ENCODE measurements at places on chromosomes 16 and 17. TPM values are rescaled to one million over a fixed set of nuclear protein-coding genes. Genes with fewer than 3 reads are reported as not detected.

DNA sequence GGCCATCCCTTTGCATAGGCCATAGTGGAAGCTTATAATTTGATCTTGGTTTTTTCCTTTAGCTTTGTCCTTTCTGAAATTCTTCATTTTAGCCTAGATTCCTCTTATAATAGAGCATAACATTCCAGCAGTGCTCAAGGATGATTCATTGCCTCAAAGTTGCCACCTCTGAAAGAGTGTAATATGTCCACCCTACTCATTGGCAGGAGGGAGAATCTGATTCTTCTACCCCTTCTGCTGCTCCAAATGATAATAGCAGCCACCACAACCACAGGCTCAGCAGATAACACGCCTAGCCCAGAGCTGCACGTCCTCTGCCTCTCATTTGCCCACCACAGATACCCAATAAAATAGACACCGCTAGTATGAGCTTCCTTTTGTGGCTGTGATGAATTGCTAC is 337.4 kb upstream of the HSBP1 start:
- DNase-seq, result no peak

GRCh38 chr17:79859676-79860615 is 20.7 kb upstream of the CBX4 start:
- DNase-seq, result no peak

DNA sequence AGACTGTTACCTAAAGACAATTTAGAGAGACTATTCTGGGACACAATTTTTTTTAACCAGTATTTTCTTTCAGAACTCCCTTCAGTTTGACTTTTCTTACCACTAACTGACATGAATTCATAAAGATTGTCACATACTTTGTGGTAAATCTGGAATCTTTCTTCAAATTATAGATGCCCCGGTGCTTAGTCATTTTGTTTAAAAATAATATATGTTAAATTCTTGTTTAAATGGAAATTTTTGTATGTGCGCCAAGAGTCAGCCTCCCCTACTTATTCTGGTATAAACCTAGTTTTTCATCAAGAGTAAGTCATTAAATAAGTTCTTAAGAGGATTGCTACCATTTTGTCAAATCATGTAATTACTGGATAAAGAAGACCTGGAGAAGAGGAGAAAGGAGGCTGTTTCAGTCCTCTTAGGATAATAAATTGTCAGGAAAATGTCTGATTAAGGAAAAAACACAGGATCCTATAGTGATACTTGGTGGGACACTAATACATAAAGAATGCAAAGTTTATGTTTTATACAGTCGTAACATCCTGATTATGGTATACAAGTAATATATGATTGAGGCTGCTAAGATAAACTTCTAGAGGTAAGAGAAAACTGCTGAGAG is 424.4 kb downstream of the PMP22 start:
- no peak for DNase-seq

- DNase-seq, result no peak
These were observed 6.4 kb upstream of the LGALS9 start for GRCh38 chr17:27624539-27624938.

GRCh38 chr17:30326809-30327208 is 7.0 kb downstream of the TMIGD1 start:
- DNase-seq, result no peak

DNA sequence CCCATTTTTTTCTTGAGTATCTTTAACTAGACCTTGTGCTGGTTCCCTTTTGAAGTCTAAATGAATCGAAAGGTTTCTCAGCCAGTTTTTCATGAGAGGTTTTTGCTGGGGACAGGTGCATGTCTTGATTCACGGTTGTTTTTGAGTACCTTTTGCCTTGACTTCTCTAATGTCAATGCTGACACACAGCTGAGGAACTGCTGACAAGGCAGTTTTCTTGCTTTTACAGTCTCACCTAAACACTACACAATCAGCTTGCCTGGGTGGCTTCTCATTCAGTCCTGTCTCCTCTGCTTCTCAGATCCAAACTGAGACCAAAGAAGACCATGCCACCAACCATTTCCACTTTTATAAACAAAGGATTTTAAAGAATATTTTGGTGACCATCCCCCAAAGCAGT is 7.1 kb downstream of the OR3A3 start:
- DNase-seq, result no peak

DNA sequence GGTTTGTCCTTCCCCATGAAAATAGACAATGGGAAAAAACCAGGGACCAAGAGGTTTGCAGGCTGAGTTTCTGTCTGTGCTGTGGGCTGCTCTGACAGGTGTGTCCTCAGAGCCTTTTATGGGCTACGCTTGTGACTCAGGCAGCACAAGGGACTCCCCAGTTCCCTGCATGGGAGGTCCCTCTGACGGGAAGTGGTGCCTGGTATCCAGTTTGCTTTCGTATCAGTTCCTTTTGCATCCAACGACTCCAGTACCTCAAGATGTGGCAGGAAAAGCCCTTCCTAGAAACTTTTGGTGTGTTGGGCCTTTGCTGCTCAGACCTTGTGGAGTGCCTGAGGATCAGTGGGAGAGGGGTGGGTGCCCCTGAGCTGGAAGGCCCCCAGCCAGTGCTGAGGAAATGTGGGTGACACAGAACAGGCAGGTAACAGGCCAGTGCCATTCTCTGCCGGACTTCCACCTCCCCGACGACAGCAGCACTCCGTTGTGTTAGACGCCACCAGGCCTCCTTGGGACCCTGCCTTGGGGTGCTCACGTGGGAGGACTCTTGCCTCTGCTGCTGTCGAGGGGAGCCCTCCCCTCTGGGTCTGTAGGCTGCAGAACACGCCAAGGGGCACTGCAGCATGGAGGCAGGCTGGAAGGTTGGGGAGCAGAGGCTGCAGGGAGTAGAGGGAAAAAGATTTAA is 38.4 kb upstream of the IRF8 start:
- DNase-seq, result no peak

DNA sequence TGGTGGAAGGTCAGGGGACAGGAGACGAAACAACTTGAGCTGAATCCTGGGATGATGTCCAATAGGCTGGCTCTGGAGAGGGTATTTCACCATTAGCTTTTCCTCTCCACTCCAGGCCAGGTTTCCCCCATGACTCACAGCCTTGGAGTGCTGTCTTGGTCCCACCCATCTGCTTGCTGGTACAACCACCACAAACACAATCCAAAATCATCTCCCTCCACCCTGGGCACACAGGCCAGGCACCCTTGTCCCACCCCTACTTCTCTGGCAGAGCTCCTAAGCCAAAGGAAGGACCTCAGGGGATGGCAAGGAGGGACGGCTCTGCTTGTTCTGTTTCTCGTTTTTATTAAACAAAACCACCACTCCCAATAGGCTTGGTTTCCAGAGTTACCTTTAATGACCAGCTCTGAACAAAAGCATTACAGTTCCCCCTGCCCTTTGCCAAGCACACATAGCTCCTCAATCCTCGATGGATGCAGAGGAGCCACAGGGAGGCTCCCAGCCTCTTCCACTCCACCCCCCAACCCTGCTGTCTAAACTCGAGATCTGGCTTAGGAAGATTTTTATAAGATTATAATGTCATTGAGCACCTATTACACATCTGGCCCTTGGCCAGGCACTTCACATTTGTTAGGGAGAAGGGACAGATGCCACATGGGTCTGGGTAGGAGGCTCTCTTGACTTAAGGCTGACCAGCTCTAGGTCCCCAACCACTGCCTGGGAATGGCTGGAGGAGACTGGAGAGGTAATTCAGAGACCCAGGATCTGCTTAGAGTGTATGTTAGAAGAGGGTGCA is 13.3 kb downstream of the CAVIN1 start:
- no peak for DNase-seq

DNA sequence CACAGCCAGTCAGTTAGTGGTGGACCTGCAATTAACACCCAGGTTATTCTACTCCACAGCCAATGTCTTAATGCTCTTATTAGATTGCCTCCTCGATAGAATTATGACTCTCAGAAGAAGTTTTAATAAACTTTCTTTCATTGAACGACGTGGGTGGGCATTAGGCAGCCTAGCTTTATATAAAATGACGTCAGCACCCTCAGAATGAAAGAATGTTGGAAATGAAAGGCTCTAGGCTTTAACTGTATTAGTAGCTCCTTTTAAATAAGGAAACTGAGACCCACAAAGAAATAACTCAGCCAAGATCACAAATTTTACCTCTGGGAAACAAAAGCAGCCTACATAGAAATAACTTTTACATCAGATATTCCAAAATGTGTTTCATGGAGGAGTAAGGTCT is 91.3 kb upstream of the CLEC3A start:
- DNase-seq, result no peak

GRCh38 chr16:69382421-69382820 is 3.4 kb downstream of the TERF2 start:
- DNase-seq, result no peak

DNA sequence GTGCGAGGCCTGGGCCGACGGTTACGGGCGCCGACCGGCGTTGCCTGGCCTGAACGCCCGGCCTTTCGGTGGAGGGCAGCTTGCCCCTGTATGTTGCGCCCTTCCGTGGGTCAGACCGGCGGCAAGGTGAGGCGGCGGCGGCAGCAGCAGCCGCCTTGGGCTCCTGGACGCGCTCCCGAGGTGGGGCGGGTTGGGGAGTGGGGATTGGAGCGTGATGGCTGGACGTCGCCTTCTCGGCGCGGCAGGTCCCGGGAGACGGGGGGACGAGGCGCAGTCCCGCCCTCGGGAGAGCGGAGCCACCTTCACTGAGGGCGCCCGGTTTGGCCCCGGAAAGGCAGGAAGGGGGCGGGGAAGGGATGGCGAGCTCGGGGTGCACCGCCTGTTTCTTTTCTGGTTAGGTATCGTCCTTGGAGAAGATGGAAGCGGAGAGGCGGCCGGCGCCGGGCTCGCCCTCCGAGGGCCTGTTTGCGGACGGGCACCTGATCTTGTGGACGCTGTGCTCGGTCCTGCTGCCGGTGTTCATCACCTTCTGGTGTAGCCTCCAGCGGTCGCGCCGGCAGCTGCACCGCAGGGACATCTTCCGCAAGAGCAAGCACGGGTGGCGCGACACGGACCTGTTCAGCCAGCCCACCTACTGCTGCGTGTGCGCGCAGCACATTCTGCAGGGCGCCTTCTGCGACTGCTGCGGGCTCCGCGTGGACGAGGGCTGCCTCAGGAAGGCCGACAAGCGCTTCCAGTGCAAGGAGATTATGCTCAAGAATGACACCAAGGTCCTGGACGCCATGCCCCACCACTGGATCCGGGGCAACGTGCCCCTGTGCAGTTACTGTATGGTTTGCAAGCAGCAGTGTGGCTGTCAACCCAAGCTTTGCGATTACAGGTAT is 671 bp downstream of the DGKE start:
- DNase-seq, result peak; percentile 68

GRCh38 chr17:28983286-28984230 is 22.3 kb downstream of the SEZ6 start:
- DNase-seq, result no peak

- DNase-seq, result no peak
These were observed 9.2 kb downstream of the UBALD2 start for GRCh38 chr17:76274112-76274956.

Gene ZG16B
- not detected for total RNA-seq

Gene TPSB2
- not detected for total RNA-seq

Gene RAB37
- 85.5 TPM for total RNA-seq

Gene MED31
- total RNA-seq, result 16.7 TPM

Gene MYH13
- total RNA-seq, result not detected

Gene BTBD17
- total RNA-seq, result not detected

Gene ZFPM1
- 30.2 TPM for total RNA-seq

Gene EVPLL
- total RNA-seq, result not detected
